ENCODE measurements at places on chromosomes 11 and 22. TPM values are rescaled to one million over a fixed set of nuclear protein-coding genes. Genes with fewer than 3 reads are reported as not detected.

The OR2AT4 gene
- 0.06 TPM for polyA plus RNA-seq

The KDM4E gene
- 0.31 TPM for polyA plus RNA-seq

The HPX gene
- 2.2 TPM for polyA plus RNA-seq

The CHRDL2 gene
- 2.1 TPM for polyA plus RNA-seq

The MRGPRX3 gene
- not detected for polyA plus RNA-seq

The OR4D5 gene
- polyA plus RNA-seq = not detected

The DRD2 gene
- 0.10 TPM for polyA plus RNA-seq

The FJX1 gene
- polyA plus RNA-seq = 5.4 TPM

The DYNC2H1 gene
- polyA plus RNA-seq = 9.9 TPM

The PDE2A gene
- 22.4 TPM for polyA plus RNA-seq

The SHISAL1 gene
- polyA plus RNA-seq = 14.9 TPM

The PHF21B gene
- 0.28 TPM for polyA plus RNA-seq

The PRRG4 gene
- polyA plus RNA-seq = 0.36 TPM

The VPREB1 gene
- 0.26 TPM for polyA plus RNA-seq

The TEAD1 gene
- polyA plus RNA-seq = 95.3 TPM

The SGSM1 gene
- polyA plus RNA-seq = 0.19 TPM

The UBQLNL gene
- polyA plus RNA-seq = 0.22 TPM

The APOBEC3F gene
- 3.0 TPM for polyA plus RNA-seq

The BMAL1 gene
- polyA plus RNA-seq = 9.3 TPM

The DEFB131B gene
- not detected for polyA plus RNA-seq

The FAM181B gene
- 0.08 TPM for polyA plus RNA-seq

The OLFML1 gene
- polyA plus RNA-seq = 40.9 TPM
